ELF-1 (cell line): ENCODE measurements at places on chromosomes 12 and 14.
A peak's percentile ranks its signal among the peaks of the same experiment; 100 is the strongest.

DNA sequence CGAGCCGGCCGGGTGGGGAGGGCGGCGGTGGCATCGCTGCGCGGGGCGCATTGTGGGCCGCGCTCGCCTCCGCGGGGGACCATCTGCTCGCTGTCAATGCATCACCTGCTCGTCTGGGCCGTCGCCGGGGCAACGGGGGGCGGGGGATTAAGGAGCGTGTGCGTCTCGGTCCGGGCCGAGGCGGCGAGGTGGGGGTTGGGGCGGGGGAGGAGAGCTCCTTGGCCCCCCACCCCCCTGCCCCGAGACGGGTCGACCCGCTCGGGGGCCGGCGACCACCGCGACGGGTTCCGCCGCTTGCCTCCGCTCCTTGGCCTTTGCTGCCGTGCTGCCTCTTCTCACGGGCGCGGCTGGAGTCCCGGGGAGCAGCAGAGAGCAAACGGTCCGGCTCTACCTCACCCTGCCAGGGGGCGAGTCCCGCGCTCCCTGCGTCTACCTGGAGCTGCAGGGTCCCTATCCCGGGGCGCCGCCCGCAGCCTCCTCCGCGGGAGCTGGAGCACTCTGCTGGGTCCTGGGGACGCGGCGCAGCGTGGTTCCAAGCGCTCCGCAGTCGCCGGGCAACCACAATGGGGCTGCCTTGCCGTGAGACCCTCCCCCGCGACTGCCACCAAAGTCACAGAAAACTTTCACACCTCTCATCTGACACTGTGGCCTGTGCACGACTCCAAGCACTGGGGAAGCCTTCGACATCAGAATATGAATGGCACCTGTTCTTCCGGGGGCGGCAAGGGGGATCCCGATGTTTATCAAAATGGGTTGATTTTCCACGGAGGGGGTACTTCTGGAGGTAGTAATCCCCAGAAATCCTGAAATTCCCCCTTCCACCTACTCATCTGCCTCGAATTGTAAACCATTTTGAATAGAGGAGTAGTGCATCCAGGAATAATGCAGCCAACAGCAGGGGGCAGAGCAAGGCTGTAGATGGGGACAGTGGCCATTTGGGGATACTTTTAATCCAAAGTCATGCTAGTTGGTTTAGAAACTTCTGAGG lies at the start of gene C12orf42:
C12orf42 (minus strand) TSS at position 500 of the 988 bp plus-strand sequence. CDS start 17,542 bp downstream, outside the sequence.
- DNase-seq = peak; percentile 63

DNA sequence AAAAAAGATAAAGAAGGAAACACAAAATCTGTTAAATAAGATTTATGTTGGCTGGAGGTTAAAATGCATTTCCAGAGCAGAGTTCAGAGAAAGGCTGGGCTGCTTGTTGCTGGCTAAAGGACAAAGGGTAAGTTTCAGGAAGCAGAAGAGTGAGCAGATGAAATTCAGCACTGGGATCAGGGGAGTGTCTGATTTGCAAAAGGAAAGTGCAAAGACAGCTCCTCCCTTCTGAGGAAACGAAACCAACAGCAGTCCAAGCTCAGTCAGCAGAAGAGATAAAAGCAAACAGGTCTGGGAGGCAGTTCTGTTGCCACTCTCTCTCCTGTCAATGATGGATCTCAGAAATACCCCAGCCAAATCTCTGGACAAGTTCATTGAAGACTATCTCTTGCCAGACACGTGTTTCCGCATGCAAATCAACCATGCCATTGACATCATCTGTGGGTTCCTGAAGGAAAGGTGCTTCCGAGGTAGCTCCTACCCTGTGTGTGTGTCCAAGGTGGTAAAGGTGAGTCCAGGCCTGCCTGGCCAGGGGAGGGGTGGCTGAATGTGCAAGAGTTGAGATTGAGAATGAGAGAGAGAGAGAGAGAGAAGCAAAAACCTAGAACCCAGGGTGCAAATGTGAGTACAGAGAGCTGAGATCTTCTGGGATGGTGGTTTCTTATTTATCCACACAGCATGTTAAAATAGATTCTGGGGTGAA lies at the start of gene OAS1:
OAS1 (plus strand) TSS at position 251 of the 703 bp plus-strand sequence; CDS start at position 329, 78 bp downstream.
- DNase-seq = peak; percentile 54

- peak; percentile 81 for DNase-seq
These were observed 43.9 kb upstream of the GNPNAT1 start for GRCh38 chr14:52835122-52835903.

- DNase-seq = no peak
These were observed 17.7 kb downstream of the TBK1 start for GRCh38 chr12:64469455-64470142.

GRCh38 chr12:1845886-1846285 lies 25.5 kb downstream of the LRTM2 start:
- no peak for DNase-seq
